ENCODE measurements at places on chromosomes 2 and 18.
A peak's percentile ranks its signal among the peaks of the same experiment; 100 is the strongest.

GRCh38 chr2:168441214-168441872 is 14.7 kb upstream of the CERS6 start:
- DNase-seq, result no peak

GRCh38 chr2:132605236-132606180 is 64.5 kb downstream of the LYPD1 start:
- no peak for DNase-seq

DNA sequence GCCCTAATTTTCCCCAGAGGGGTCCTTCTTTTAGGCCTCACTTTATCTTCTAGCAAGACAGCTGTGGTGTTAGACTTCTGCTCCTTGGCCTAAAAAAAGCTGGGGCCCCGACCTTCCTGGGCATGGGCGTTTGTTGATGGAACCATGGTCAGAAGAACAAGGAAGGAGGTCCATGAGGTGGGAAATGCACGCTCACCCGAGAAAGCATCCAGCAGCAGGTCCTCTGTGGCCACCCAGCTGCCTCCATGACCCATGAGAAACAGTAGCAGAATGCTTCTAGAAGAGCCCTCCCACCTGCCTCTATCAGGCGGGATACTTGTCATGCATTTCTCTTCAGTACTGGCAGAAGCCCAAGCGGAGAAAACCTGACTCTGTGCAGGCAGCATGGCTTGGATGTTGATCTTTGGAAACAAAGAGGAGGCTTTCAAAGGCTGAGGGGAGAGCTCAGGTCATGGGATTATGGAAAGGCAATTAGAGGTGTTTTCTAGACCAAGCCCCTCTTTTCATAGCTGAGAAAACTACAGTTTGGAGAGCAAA is 249.1 kb downstream of the FAM210A start:
- no peak for DNase-seq

DNA sequence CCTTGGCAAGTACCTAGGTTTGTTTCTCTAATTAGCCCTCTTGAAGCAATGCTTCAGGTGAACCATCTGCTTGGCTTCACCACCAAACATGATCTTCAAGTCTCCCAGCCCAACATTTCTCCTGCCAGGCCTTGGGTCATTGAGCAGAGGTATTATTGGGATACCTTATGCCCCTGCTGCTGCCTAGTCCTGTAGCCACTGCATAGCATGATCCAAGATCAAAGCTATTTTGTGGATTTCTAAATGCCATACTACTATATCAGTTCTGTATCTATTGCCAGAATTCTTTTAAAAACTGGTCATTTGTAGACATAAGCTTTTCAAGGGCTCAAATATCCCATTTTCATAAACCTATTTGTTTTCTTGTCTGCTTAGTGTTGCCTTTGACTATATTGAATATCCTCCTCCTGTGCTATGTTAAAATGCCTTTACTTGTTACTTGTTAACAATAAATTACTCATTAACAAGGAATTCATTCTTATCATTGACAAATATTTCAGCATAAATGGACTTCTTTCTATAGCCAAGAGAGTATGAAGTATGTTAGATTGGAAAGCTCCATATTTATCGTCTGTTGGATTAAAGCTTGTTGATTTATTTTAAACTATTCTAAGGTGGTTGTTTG is 204.5 kb upstream of the RBBP8 start:
- DNase-seq, result no peak

DNA sequence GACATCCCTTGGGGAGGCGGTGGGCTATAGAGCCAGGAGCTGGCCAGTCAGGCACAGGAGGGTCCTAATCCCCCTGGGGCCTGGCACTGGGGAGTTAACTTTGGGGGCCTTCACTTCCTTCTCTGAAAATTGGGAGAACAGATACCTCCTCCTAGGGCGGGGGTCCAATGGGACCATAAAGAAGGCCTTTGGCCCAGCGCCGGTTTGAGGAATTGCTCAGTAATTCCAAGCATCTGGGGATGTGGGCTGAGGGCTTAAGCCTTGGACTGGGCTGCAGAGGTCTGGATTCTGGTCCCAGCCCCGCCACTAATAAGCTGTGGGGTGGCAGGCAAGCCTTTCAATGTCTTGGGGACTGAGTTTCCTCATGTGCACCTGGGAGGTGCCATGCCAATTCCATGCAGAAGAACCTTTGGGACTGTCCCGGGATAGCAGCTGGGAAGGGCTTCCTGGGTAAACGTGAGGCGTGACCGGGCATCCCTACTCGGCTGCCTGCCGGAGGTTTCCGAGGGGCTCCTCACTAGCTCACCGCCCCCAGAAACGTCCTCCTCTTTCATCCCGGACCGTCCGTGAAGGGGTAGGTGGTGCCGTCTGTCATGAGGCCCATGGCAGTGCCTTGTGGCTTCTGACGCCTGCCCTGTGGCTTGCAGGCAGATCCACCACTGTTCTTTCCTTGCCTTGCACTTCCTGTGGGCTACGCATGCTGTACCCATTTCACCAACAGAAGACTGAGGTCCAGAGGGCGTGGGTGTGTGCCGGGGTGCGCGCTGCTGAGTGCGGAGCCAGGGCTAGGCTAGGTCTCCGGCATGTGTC is 67.4 kb upstream of the HPCAL1 start:
- peak; percentile 65 for DNase-seq

DNA sequence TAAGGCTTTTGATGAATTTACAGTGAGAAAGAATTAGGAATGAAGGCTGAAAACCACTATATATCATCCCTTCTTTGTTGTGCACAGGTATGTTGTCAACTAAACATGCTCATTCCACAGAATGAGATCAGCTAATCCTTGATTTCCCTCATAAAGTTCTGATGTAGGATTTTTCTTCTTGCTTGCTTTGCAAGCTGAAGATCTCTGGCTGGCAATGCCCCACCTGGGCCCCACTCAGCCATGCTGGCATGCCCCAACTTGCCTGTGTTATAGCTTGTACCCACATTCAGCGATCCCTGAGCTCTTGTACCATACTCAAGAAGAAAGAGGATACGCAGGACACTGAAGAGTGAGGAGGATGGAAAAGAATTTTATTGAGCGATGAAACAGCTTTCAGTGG is 18.0 kb upstream of the SERPINB11 start:
- DNase-seq, result no peak

DNA sequence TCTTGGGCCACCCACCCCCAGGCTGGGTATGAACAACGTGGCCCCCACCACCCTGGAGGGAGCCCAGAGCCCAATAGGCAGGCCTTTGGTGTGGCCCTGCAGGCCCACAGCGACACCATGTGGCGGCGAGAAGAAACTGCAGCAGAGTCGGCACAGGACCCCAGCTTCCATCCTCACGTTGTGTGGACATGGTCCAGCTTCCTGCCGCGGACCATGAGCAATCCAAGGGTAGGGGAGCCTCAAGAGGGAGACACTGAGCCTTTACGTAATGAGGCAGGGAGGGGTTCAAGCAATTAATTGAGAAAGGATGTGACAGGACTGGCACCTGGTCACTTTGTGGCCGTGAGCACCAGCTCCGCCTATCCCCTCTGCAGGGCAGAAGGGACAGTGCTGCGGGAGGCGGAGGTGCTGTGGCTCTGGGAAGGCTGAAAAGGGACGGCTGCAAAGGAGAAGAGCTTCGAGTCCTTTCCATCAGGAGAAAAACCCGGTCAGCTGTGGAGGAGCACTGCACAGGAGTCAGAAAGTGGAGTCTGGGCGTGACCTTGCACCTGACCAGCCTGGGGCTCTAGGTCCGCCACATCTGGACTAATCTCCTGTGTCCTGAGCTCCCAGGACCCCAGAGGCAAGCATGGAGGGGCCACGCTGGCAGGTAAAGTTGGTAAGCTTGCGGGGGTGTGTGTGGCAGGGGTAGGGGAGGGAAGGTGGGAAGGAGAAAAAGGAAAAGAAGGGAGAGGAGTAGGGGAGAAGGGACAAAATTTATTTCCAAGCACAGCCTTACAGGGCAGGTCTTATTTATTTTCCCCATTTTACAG is 44.9 kb downstream of the TMEM37 start:
- DNase-seq, result peak; percentile 37

GRCh38 chr2:144625226-144625625 is 105.3 kb upstream of the ZEB2 start:
- no peak for DNase-seq

- DNase-seq, result no peak
These were observed 68.1 kb upstream of the AMMECR1L start for GRCh38 chr2:127953849-127954248.

- DNase-seq, result no peak
These were observed 163.0 kb downstream of the TMEM200C start for GRCh38 chr18:5732318-5732717.

- no peak for DNase-seq
These were observed 13.3 kb upstream of the RAB17 start for GRCh38 chr2:237603718-237604362.

DNA sequence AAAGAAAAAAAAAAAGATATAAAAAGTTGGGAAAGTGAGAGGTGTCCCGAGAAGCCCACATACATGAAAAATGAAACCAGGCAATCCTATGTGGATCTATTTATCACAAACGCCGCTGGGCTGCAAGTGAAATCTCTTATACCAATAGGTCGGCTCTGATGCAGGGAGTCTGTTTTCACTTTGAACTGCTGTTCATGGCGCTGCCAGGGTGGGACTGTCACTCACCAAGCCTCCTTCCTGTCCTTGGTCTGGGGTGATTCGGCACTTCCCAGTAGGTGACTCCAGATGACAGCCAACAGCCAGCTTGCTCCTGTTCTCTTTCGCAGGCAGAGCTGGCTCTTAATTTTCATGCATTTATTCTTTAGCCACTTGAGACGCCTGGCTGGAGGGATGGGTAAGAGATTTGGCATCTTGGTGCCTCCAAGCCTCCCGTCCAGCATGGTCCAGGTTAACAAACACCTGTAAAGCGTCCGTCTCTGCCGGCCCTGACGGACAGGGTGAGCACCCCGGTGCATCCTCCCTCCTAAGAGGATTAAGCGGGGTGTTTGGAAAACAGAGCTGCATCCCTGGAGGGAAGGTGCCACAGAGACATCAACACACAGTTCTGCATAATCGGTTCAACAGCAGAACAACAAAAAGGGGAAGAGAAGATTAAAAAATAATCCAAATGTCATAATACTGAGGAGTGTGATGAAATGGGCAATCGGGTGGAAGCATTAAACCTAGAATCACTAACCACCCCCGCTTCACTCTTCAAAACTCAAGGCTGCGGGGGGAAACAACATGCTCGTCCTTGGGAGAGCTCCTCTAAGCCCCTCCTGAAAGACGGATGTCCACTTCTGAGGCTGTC is 58.7 kb downstream of the STEAP3 start:
- DNase-seq, result no peak

DNA sequence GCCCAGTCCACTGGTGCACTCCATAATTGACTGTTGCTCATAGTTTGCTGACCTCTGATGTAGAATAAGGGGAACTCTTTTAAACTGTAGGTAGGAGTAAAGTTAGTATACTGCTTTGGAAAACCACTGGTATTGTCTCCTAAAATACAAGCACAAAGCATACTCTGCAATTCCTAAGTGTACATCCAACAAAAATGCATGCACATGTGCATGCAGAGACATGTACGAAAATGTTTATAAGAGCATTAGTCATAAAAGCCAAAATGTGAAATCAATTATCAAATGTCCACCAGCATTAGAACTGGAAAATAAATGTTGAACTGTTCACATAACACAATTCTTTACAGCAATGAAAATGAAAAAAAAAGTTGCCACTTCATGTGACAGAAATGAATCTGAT is 39.8 kb upstream of the DDX18 start:
- DNase-seq, result no peak

DNA sequence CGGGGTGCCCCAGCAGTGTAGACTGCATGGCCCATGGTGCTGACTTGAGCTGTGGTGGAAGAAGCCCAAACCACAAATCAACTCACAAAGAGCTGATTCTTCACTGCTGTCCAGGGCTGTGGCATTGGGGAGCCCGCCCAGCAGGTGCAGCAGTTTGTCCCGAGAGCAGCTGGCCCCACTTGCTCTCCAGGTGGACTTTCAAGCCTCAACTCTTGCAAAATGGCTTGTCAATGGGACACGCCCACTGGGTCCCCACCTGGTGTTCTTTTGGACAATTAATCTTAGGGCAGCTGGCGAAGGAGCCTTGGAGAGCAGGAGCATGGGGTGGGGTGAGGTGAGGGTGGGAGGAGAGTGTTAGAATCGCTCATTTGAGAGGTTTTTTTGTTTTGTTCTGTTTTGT is 117.9 kb downstream of the MYCN start:
- DNase-seq, result no peak

DNA sequence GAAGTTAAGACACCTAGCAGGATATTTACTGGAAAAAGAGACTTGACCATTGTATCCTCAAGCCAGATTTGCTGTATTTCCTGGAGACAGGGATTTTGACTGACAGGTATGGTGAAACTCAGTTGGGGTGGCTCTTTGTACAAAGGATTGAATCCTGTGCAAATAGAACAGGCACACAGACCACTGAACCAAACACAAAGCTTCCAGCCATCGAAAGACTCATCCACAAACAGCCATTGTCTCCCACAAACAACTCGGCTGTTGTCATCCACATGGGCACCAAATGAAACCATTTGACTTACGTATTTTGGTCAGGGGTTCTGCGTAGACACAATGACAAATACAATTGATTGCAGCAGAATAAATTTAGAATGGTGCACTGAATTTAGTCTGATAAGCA is 15.9 kb downstream of the RNF152 start:
- DNase-seq, result peak; percentile 59

DNA sequence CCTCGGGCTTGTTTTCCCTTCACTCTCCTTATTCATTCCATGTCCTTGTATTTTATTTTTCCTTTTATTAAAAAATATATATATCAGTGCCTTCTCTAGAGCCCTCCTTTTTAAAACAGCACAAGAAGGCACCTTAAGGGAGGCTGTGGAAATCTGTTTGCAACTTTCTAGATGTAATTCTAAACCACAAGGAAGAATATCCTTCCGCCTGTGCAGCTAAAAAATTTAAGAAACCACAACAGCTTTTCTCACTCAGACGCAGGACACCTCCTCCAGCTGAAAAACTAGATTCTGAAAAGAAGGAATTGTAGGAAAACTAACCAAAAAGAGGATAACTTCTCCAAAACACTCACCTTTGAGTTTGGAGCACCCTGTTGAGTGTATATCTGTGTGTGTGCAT is 142.2 kb downstream of the BCL11A start:
- DNase-seq, result no peak

DNA sequence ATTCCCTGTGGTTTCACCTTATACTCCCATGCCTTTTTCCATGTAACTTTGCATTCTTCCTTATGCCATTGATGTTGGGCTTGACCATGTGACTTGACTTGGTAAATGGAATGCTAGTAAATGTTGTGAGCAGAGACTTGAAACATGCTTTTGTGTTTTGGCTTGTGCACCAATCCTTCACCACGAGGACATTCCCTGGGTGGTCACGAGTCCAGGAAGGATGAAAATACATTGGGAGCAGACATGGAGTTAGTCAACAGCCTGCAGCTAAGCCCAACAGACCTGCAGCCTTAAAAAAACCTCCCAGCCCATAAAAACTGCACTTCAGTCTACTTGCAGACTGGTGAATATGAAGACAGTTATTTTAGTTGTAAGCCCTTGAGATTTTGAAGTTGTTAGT is 116.5 kb upstream of the SPATS2L start:
- DNase-seq, result no peak

DNA sequence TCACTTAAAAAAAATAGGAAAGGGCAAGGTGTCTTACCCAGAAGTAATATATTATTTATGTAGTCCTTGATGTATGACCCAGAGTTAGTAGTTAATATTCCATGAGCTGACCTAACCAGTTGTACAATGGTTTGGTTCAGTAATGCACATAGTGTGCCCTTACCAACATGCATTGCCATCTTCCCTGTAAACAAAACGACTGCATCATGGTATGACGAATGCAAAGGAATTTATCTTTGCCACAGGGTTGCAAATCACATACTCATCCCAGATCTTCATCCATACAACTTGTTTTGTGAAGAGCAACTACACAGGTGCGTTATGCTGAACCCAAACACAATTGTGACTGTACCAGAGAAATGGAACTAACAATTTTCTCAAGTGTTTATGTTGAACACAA is 68.9 kb upstream of the ZSWIM2 start:
- no peak for DNase-seq
